NCI-H1930 (cell line): ENCODE measurements at places on chromosomes 1 and 21.

- DNase-seq: no peak
These were observed 193.1 kb downstream of the ST6GALNAC3 start for GRCh38 chr1:76267631-76268030.

GRCh38 chr1:225940385-225941151 is 452 bp downstream of the LEFTY2 start:
- no peak for DNase-seq

- DNase-seq: no peak
These were observed 7.6 kb upstream of the ENAH start for GRCh38 chr1:225660544-225660946.

DNA sequence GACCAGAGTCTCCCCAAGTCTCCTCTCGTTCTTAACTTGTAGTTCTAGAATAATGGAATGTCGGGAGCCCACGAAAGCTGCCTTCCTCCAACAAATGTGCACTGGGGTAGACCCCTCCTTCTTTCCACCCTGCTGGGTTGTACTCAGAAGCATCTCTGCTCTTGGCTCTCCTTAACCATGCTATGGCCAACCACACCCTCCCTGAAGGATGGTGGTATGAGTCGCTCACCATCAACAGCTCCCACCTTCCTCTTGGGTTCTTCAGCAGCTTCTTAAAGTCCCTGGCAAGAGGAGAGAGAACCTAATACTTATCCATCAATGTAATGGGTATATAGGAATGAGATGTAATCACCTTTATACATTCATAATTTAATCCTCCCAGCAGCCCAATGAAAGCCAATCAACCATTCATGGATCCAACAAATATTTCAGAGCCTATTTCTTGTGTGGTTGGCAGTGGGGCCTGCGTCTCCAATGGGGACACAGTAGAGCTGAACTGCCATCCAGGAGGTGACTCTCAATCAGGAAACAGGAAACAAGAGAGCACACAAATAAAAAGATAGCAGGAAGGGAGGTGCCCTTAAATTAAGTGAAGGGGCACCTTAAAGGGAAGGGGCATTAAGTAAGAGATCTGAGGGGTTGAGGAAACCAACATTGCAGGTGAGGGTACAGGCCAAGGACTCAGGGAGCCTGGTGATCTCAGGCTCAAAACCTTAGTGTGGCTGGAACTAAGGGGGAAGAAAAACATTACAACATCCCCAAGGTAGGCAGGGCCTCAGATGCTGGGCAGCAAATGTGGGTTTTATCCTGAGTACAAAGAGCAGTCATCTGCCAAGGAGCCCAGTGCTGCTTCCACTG is 64.4 kb upstream of the ETS2 start:
- DNase-seq: no peak

- no peak for DNase-seq
These were observed 26.2 kb upstream of the SAMSN1 start for GRCh38 chr21:14572204-14572780.
